ENCODE measurements at places on chromosomes 7 and 10.

GRCh38 chr7:25752967-25753791 is 398.8 kb upstream of the NFE2L3 start:
- no peak for DNase-seq

DNA sequence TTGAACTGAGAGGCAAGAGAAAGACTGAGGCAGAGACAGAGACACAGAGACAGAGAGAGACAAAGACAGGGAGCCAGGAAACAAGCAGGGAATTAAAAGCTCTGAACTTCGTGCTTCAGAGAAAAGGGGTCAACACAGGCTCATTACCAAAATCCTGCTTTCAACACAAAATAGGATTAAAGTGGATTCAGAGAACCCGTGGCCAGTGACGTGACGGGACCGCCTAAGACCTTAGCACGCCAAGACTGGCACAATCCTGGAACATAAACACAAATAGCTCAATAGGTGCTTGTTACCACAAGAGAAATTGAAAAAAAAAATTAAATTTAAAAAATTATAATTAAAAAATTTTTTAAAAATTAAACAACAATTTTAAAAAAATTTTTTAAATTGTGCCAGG is 21.5 kb downstream of the ASB13 start:
- DNase-seq, result no peak

GRCh38 chr10:96764425-96765060 is 44.2 kb upstream of the PIK3AP1 start:
- DNase-seq, result no peak

- no peak for DNase-seq
Measured at GRCh38 chr10:12469345-12469744, 120.0 kb downstream of the CAMK1D start.

- no peak for DNase-seq
Measured at GRCh38 chr10:63166742-63167258, 33.7 kb downstream of the NRBF2 start.

DNA sequence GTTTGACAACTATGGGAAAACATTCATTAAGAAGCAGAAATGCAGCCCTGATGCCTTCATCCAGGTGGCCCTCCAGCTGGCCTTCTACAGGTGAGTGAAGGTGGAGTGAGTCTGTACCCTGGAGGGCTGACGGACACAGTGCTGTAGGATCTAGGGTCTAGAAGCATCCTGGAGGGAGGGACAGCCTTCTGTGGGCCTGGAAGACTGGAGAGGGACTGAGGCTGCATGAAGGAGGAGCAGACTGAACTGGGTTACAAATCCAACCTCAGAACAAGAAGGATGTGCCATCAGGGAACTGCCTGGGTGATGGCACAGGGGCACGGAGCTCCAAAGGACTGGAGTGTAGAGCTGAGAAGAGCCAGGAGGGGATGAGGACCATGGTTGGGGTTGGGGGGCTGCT is 27.5 kb upstream of the C10orf53 start:
- no peak for DNase-seq

DNA sequence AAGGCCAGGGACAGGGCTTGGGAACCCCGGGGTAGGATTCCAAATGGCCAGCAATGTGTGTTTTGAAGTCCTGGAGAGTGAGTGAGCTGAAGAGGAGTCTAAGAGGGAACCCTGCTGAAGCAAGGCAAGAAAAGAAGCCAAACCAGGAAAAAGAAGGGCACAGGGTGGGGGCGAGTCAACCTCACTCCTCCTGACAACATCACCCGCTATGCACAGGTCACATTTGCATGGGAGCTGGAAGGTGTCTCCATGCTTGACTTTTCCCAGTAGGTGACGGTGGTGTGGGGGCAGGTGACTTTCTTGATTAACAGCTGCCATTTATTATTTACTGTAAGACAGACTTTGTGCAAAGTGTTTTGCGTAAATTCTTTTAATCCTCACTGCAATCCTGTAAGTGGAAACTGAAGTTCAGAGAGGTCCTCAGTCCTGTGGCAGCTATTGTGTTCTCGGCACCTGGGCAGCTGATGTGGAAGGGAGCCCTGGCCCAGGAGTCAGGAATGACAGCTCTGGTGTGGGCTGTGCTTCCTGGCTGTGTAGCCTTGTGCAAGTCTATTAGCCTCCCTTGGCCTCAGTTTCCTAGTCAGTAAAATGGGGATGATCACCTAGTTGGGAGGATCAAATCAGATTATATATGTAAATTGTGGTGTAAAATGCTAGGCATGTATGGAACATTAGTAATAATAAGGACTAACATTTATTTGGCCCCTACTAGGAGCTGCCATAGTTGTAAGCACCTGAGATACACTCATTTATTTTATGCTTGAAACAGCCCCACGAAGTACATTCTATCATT is 90.9 kb downstream of the SH3PXD2A start:
- no peak for DNase-seq

- no peak for DNase-seq
Measured at GRCh38 chr7:69640216-69640615, 41.9 kb downstream of the AUTS2 start.

DNA sequence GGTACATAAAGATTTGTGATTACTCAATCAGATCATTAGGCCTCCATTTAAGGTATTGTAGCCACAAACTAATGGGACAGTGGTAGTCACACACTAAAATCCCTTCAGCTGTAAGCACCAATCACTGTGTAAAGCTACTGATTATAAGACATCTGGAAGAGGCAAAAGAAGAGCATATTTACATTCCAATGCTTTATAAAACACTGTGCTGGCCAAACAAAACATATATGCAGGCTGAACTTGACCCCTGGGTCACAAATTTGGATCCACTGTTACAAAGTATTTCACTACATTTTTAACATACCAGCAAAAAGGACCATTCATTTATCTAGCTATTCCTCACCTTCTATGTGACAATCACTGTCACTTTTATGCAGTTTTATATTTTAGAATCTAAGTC is 41.4 kb upstream of the ANLN start:
- no peak for DNase-seq

GRCh38 chr10:12130237-12130872 is 878 bp downstream of the SEC61A2 start:
- DNase-seq, result peak; percentile 6

DNA sequence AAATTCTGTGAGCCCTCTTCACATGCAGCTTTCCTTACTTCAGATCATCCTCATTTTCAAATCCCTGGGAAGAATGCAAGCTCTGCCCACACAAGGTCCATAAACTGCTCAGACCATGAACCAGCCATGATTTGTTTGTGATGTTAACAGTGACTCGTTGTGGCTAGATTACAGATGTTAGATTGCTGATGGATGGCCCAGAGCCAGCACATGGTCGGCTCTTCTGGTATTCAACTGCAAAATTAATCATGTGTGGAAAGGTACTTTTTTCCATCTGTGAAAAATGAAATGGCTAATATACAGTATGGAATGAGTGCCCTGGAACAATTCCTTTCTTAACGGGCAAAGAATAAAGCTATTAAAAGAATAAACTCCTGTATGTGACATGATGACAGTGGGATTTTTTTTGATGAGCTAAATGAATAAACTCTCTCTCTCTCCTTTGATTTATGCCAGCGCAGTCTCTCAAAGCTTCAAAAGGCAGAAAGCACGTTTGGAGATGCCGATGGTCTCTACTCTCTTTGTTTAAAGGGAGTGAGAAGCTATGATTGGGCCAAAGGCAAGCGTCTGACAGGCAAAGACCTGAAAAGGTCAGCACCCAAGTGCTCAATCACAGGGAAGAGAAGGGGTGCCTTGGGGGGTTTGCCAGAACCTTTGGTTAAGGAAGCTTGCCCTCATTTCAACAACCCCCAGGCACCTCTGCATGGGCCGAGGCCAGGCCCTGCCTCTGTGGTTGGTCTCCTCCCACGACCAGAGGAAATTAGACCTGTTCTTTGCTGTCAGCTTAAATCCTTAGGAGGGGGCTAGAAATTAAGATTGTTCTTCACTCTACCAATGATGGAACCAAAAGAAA is 444.0 kb upstream of the NFE2L3 start:
- DNase-seq, result no peak

GRCh38 chr10:48526011-48526821 is 78.7 kb downstream of the ARHGAP22 start:
- no peak for DNase-seq

GRCh38 chr7:73567846-73568685 is 10.3 kb downstream of the TBL2 start:
- DNase-seq, result no peak

GRCh38 chr10:124572751-124573150 is 111.1 kb downstream of the LHPP start:
- no peak for DNase-seq

DNA sequence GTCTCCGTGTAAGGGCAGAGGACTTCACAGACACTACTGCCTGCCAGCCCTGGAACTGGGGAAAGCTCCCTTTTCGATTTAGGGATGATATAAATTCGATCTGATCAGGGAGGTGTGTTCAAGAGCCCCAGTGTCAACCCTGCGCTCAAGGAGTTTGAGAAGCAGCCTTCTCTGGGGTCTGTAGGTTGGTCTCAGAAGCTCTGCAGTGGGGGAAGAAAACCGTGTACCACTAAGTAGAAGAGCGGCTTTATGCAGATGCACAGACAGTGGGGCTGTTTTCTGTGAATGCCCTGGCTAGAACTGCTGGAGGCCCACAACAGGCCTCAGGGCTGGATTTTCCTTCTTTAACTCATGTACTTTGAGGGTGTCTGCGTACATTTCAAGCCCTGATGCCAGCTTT is 6.3 kb upstream of the TBX20 start:
- DNase-seq, result no peak

DNA sequence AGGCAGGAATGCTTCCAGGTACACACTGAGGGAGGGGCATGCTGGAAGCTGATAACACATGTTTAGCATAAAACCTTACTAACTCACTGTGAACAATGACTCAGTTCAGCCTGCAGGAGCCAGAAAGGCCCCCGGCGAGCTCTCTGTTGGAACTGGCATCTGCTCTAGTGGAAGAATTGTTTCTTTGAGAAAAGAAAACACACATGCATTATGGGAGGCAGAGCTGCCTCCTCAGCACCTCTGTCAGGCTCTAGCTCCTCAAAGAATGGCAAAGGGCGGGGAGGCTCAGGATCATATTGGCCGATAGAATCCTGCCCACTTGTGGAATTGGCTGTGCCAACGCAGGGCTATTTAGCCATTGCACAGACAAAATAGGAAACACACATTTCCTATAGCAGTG is 338.3 kb downstream of the CXCL12 start:
- no peak for DNase-seq

DNA sequence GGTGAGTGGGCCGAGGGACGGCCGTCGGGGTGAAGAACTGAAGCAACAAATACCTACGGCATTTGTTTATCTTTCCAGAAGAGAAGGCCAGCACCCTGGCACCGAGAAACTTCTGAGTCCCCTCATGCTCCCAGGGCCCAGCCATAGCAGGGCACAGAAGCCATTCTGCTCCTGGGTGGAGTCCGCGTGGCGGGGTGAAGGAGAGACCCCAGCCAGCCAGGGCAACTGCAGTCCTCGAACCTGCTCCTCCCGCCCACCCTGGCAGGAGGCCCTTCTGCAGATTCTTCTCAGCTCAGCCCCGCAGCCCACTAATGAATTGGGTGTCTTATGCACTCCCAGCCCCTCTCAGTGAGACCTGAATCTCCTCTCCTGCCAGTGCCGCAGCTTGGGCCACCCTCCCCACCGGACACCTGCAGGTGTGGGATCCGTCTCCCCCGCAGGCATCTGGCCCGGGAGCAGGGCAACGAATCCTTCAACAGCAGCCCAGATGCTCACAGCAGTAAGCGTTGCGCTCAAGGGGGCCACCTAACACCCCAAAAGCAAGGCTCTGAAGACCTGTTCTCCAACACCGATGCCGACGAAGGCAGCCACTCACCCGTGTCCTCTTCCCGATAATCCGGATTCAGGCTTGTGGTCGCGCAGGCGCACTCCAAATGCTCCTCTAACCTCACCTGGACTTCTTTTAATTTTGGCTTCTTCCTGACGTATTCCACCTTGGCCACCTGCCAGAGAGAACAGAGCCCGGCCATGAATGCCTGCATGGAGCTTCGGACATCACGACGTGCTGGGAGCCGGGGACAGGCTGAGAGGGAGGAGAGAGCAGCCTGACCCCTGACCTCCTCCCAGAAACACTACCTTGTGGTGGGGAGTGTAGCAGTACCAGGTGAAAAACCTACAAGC is 18.9 kb downstream of the PDGFA start:
- no peak for DNase-seq

GRCh38 chr10:96509017-96509641 is 4.6 kb downstream of the TLL2 start:
- no peak for DNase-seq

DNA sequence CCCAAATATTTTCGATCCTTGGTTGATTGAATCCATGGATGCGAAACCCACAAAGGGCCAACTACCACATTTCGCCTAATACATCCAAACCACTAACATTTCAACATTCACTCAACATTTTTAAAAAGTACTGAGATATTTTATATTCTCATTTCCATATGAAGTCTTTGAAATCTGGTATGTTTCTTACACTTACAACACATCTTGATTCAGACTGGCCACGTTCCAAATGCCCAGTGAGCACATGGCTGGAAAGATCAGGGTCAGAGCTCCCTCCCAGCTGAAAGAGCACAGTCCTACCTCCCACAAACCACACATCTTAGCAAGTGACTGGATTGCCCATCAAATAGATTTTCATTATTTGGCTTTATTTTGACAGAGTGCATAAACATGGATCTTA is 18.9 kb downstream of the NCAPG2 start:
- DNase-seq, result no peak

- DNase-seq, result no peak
Measured at GRCh38 chr7:68720697-68721096, 877.6 kb upstream of the AUTS2 start.

Data from stimulated activated CD4-positive, alpha-beta T cell treated with anti-CD3 and anti-CD28 coated beads, Interleukin-4, amount 100 ng/mL, for 4 hours (primary cell).